Thyroid gland (tissue), 4 donors: ENCODE measurements at places on chromosomes 2 and 18. TPM values are rescaled to one million over a fixed set of nuclear protein-coding genes. Genes with fewer than 3 reads are reported as not detected.

- no peak for DNase-seq
Measured at GRCh38 chr2:148924514-148925178, 49.6 kb downstream of the KIF5C start.

- DNase-seq: peak; percentile 70
Measured at GRCh38 chr2:221572821-221573429, 821 bp upstream of the EPHA4 start.

DNA sequence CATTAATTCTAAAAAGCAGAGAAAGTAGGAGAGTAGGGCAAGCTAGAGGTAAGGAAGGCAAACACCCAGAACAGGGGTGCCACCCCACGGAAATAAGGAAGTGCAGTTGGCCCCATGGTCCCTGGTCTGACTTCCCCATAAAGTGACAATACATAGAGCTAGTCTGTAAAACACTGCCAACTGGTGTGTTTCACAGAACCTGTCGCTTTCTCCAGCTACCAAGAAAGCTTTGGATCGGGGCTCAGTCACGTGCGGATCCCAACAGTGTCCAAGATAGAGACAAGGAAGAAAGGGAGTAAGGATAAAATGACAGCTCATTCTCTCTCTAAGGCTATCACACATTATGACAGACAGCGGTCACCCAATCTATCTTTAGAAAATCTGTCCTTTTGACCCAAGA, 36.4 kb downstream of the TBC1D8 start:
- DNase-seq: no peak

- no peak for DNase-seq
Measured at GRCh38 chr2:218975060-218975777, 9.8 kb downstream of the FEV start.

DNA sequence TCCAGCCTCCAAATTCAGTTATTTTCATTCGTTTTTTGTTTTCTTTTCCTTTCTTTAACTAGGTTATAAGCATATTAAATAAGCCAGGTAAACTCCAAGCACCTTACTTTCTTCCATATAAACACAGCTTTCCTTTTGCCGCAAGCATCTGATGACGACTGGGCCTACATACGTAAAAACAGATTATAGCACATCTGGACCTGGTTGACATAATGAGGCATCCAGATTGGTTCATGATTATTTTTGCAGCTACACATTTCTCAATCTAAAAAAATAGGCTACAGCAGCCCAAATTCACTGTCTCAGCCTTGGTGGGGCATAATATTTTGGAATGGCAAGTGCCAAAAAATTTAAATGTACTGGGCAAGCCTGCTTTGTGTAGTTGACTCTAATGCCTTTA, 7.7 kb downstream of the CYP1B1 start:
- no peak for DNase-seq

ATOH8 gene
- total RNA-seq: 82.8 TPM

SCN3A gene
- total RNA-seq: 3.2 TPM

NCKAP5 gene
- 0.58 TPM for total RNA-seq

CFAP221 gene
- total RNA-seq: 13.1 TPM

SCYGR6 gene
- total RNA-seq: not detected

DNA sequence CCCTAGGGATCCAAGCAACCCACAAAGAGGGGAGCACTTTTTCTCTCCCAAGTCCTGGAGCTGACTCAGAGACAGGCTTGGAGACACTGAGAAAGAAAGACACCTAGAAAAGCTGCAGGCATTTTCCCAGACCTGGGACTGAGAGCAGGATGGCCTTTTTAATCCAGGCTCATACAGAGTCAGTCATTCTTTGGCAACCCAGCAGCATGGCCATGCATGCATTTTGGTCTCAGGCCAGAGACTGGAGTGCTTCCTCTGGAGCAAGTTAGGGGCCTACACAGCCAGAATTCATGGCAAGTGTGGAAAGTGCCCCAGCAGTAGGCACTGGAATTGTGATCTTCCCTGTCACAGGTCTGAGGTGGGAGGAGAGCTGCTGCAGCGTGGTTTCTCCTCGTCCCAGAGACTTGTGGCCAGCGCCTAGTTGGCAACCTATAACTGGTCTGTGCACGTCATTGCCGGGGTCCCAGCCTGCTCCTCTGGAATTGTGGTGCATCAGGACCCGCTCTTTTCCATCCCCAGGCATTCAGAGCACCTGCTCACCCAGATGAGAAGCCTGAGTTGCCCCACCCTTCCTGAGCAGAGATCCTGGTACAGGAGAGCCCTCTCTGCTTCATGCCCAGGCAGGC, 231.9 kb upstream of the RAB6C start:
- DNase-seq: peak; percentile 8

DNA sequence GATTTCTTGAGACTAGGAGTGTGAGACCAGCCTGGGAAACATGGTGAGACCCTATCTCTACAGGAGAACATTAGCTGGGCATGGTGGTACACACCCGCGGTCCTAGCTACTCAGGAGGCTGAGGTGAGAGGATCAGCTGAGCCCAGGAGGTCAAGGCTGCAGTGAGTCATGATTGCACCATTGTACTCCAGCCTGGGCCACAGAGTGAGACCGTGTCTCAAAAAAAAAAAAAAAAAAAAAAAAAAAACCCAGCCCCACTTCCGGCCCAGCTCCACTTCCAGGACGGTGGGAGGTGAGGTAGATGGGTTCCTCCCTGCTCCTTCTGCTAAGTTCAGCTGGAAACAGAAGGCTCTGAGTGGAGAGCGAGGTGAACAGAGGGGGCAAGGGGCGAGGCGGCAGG, 41.4 kb upstream of the NFATC1 start:
- no peak for DNase-seq

- DNase-seq: no peak
Measured at GRCh38 chr2:181308766-181309515, 148.2 kb upstream of the ITGA4 start.

DNA sequence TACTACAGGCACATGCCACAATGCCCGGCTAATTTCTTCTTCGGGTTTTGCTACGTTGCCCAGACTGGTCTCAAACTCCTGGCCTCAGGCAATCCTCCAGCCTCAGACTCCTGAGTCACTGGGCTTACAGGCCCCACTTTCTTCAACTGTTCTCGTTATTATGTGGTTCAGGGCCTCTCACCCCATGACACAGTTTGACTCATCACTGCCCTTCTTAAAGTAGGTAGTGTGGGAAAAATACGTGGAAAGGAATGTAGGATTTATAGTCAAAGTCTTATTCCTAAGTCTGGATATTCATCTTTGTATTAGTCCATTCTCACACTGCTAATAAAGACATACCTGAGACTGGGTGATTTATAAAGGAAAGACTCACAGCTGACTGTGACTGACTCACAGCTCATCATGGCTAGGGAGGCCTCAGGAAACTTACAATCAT, 19.4 kb downstream of the CENPA start:
- DNase-seq: no peak

GRCh38 chr2:133657591-133657990, 89.3 kb upstream of the NCKAP5 start:
- DNase-seq: no peak

GRCh38 chr2:124149571-124149970, 124.5 kb downstream of the CNTNAP5 start:
- DNase-seq: no peak

- DNase-seq: no peak
Measured at GRCh38 chr2:195304310-195304709, 352.7 kb upstream of the SLC39A10 start.

DNA sequence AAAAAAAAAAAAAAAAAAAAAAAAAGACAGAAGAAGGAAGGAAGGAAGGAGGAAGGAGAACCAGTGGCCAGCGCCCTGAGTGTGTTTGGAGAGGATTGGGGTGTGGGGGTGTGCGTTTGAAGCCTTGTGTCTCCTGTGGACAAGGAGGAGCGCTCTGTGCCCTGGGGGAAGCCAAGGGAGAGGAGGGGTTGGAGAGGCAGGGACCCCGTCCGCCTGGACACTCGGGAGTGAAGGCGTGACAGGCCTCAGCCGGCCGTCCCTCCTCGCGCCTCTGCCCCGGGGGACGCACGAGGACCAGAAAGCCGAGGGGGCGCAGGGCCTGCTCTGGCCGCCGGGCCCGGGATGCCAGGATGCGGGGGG, 44.9 kb downstream of the SERTAD2 start:
- no peak for DNase-seq

DNA sequence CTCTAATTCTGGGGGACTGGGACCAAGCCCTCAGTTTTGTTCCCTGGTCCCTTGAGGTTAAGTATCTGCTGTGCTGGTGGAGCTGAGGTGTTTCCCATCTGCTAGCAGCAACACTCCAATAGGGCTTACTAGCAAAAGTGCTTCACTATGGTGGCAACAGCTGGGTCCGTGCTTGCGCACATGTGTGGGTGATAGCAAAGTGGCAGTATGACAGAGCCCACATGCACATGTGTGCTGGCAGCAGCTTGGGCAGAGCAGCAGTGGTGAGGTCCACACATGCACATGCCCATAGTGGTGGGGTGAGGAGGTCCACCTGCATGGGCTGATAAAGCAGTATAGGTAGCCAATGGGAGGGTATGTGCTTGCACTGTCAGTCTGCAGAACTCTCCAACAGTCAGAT, 1723.7 kb downstream of the SUCLG1 start:
- no peak for DNase-seq

DNA sequence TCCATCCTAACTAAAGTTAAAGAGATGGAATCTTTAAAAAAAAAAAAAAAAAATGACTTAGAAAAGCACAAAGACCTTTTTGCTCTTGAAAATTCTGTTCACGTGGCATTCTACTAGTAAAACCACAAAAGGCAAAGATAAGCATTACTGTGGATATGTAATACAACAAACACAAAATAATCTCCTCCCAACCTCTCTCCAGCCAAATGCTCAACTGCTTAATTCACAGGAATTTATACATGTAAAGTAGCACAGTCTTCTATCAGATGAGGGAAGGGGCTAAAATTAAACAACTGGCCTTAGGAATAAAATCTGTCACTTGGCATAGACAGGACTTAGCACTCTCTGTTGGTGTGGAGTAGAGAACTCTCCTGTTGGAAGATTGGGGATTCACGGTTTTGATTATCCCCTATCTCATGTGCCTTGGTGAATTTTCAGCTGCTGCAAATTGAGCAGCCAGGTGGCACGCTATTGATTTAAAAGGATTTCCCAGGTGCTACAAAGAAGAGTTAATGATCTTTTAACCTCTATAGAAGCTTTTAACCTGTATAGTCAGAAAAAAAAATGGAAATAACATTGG, 57.4 kb downstream of the ATIC start:
- no peak for DNase-seq

CROCC2 gene
- not detected for total RNA-seq

CNDP1 gene
- total RNA-seq: not detected

ABCA12 gene
- not detected for total RNA-seq

DNA sequence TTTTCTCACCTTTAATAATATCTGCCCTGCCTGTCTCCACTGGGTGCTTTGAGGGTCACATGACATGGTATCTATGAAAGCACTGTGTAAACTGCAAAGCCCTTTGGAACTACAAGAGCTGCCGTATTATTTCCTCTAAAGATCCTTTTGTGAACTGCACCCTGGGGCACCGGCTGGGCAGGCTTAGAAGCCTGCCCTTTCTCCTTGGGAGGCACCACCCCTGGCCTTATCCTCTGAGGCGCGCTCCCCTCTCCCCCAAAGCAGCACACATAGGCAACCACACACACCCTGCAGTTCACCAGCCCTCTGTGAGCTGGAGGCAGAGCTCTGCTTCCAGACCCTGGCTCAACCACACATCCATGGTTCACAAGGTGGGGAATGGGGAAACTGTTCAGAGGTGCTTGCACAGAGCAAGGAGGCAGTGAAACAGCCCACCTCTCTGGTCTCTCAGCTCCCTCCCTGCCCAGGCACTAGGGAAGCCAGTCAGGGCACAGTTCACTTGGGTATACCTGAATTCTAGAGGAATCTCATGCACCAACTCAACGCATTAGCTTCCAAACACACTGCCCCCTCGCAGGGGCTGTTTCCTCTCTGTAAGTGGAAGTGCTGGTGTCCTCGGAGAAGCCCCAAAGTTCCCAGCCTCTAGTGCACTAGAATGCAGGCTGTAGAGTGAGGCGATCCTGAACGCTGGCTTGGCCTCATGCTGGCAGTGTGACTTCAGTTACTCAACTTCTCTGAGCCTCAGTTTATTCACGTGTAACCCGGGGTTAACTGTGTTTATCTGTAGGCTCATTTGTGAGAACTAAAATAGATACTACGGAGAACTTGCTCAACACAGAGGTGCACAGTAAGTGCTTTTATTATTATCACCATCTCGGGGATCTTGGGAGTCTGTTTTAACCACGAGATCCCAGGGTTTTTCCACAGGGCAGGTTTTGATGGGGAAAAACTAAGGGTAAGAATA, 11.0 kb downstream of the SIGLEC15 start:
- no peak for DNase-seq

GCKR gene
- total RNA-seq: not detected

AQP12B gene
- not detected for total RNA-seq
